ENCODE measurements at places on chromosomes 5 and 9.
A peak's percentile ranks its signal among the peaks of the same experiment; 100 is the strongest.

GRCh38 chr5:159310511-159310910 lies 19.8 kb downstream of the IL12B start:
- no peak for DNase-seq

GRCh38 chr5:38423276-38424147 lies 132.9 kb downstream of the LIFR start:
- no peak for DNase-seq

GRCh38 chr5:108623826-108624225 lies 123.9 kb upstream of the FER start:
- DNase-seq: no peak

GRCh38 chr5:8770431-8770830 lies 775.4 kb downstream of the SEMA5A start:
- no peak for DNase-seq

GRCh38 chr9:99265691-99266090 lies 43.6 kb downstream of the SEC61B start:
- no peak for DNase-seq

DNA sequence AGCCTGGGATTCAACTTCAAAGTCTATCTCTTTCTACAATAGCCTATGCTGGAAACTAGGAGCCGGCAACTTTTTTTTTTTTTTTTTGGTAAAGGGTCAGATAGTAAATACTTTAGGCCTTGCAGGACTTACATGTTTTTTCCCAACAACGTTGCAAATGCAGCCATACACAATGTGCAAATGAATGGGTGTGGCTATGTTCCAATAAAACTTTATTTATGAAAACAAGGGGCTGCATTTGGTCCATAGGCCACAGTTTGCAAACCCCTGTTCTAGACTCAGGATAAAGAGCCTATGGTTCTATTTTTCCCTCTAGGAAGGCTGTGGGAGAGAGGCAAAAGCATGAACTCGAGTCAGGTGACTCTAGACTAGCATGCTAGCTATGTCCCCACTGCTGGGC lies 189.1 kb downstream of the GABBR2 start:
- DNase-seq: no peak

- DNase-seq: no peak
These were observed 163.2 kb upstream of the ADAMTS16 start for GRCh38 chr5:4976902-4977301.

DNA sequence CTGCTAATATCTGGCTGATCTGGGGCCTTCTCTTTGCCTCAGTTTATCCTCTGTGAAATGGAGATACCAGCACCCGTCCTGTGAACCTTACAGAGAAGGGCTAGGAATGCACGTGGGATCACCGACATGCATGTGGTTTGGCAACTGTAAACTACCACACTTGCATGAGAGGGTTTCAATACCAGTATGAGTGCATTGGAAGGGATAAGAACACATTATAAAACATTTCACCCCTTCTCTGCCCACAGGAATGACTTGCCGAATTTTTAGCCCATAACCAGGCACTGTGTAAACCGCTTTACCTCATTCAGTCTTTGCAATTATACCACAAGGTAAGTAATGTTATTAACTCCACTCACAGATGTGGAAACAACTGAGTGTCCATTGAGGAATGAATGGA lies 8.9 kb upstream of the RAB14 start:
- DNase-seq: no peak

DNA sequence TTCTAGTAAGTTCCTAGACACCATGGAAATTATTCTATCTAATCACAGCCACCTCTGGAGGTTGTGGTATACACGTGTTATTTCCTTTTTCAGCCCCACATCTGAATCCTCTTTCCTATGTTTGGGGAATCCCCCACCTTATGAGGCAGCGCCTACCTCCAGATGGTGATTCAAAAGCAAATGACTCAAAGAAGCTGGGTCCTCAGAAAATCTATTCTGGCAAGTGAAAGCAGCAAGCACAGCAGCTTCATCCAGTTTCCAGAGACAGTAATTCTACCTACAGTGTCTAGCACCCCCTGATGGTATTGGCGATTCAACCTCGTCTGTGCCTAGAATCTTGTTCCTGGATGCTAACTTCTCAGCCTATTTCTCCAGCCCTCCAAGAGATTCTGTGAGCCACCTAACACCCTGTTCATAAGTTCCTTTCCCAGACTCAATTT lies 43.0 kb downstream of the STRBP start:
- DNase-seq: peak; percentile 75

DNA sequence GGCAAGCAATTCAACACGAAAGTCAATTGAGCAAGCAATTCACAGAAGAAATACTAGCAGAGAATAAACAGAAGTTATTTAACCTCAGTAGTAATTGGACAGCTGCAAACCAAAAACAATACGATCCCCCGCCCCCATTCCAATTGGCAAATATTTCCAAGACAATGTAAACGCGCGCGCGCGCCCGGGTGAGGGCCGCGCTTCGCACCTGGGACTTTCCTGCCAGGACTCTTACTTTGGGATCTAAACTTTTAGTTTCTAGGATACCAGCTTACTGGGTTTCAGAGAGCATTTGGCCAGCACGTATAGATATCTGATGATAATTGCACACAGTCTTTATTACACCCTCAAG lies 8.6 kb downstream of the RUFY1 start:
- DNase-seq: no peak
